ENCODE measurements at places on chromosomes 1 and 21. TPM values are rescaled to one million over a fixed set of nuclear protein-coding genes. Genes with fewer than 3 reads are reported as not detected.

- DNase-seq: no peak
Observed at GRCh38 chr1:244647819-244648218, 5.1 kb upstream of the DESI2 start.

DNA sequence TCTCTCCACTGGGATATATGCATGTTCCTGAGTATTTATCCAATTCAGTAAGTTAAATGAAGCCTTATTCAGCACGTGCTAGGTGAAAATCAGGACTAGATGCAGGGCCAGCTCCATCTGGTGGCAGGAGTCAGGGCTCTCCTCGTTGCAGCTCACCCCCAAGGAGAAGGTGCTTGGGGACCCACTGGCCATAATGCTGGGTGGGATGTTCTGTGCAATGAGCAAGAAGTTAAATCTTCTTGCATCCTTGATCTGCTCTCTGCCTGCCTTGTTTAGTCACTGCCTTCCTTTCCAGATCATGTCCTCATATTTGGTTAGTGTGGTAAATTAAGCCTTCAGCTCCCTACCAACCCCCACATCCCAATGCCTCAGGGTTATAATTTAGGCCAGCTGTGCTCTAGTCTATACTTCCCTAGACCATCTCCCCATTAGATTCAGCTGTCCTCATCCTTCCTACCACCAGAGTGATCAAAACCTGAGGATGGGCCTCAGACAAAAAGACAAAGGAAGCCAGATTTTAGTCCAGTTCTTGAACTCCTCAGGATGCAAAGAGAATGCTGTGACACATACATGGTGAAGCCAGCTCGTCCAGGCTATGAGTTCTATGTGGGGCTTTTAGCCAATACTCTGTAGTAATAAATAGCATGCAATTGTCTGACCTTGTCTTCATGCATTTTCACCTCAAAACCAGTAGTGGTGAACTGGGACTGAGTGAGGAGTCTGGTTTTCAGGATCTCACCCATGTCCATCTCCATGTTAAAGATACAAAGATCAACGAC, 55.9 kb downstream of the SEC16B start:
- no peak for DNase-seq

DNA sequence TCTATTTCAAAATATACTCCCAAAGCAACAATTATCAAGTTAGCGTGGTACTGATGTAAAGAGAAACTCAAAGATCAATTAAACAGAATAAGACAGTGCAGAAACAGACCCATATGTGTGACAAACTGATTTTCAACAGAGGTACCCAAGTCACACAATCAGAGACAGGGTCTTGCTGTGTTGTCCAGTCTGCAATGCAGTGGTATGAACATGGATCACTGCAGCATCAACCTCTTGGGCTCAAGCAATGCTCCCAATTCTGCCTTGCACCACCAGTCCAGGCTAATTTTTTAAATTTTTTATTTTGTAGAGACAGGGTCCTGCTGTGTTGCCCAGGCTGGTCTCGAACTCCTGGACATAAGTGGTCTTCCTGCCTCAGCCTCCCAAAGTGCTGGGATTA, 255.6 kb downstream of the AKT3 start:
- DNase-seq: no peak

The IVL gene
- 0.37 TPM for polyA plus RNA-seq

The SYPL2 gene
- 16.4 TPM for polyA plus RNA-seq

The WLS gene
- 157 TPM for polyA plus RNA-seq

GRCh38 chr1:230909974-230910754, 41.8 kb upstream of the C1orf198 start:
- DNase-seq: no peak

- peak; percentile 90 for DNase-seq
Observed at GRCh38 chr1:234957330-234958065, 171.1 kb downstream of the TOMM20 start.

The CACHD1 gene
- polyA plus RNA-seq: 58.7 TPM

The OR2T1 gene
- not detected for polyA plus RNA-seq

The DOP1B gene
- polyA plus RNA-seq: 8.2 TPM

- DNase-seq: no peak
Observed at GRCh38 chr21:46115441-46116188, 17.7 kb downstream of the COL6A2 start.

The TEDDM1 gene
- 0.12 TPM for polyA plus RNA-seq

The C1orf94 gene
- not detected for polyA plus RNA-seq

DNA sequence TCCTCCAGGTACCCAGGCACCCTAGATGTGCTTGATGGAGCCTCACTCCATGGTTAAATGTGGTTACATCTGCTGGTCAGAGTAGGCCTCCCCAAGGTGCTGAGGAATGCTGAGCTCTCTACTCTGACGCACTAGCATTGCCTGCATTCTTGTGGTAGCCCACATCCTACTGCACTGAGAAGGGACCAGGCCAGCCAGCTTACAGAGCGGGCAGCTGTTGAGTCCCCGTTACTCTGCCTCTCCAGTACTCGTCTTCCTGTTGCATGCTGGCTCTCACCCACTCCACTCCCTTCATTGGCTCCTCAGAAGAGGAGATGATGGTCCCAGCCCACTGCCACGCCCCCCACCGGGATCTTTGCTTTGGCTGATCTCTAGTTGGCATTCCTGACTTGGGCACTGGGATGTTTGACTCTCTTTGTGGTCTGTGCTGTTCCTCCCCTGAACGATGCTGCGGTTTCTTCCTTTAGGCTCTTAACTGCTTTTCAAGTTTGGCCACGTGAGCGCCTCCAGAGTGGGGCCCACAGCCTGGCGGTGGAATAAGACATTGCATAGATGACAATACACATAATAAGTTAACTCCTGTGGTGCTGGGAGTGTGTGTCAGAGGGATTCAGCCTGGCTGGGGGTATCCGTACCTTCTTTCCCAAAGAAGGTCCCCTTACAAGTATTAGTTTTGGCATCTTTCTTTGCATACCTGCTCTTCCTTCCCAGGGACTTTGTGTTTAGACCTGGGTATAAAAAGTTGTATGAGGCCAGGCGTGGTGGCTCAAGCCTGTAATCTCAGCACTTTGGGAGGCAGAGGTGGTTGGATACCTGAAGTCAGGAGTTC, 18.6 kb downstream of the AZIN2 start:
- DNase-seq: no peak

DNA sequence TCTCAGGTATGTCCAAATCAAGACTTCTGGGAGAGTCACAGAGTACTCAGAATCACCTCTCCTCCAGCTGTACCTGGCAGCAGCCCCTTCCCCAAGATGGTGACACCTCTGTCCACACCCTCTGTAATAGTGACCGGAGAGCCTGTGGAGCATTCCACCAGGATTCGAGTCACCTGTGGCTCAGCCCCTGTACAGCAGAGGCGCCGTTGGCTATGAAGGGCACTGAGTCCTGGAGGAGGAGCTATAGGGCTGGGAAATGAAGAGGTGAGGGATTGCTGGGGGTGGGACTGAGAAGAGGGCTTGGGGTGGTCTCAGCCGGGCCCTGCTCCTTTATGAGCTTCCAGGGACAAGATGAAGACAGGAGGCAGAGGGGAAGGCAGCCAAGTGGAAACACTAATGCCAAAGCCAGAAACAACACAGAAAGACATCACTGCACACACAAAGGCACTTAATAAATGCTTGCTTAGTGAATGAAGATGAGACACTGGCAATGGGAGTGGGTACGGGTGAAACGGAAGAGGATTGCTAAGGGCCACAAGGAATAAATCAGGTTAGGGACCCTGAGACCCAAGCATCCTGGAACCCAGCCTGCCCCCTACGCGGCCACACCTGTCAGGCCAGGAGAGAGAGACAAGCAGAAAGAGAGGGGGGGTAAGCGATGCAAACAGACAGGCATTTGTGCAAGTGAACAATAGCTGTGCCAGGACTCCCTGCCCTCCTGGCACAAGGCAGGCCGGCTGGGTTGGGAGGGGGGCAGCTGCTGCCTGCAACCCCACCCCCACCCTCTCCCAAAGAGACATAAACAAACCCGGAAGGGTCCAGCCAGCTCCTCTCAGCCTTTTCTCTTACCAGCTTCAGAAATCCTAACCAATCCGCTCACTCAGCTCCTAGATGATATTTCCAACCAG, 3.9 kb downstream of the ARHGEF2 start:
- no peak for DNase-seq

DNA sequence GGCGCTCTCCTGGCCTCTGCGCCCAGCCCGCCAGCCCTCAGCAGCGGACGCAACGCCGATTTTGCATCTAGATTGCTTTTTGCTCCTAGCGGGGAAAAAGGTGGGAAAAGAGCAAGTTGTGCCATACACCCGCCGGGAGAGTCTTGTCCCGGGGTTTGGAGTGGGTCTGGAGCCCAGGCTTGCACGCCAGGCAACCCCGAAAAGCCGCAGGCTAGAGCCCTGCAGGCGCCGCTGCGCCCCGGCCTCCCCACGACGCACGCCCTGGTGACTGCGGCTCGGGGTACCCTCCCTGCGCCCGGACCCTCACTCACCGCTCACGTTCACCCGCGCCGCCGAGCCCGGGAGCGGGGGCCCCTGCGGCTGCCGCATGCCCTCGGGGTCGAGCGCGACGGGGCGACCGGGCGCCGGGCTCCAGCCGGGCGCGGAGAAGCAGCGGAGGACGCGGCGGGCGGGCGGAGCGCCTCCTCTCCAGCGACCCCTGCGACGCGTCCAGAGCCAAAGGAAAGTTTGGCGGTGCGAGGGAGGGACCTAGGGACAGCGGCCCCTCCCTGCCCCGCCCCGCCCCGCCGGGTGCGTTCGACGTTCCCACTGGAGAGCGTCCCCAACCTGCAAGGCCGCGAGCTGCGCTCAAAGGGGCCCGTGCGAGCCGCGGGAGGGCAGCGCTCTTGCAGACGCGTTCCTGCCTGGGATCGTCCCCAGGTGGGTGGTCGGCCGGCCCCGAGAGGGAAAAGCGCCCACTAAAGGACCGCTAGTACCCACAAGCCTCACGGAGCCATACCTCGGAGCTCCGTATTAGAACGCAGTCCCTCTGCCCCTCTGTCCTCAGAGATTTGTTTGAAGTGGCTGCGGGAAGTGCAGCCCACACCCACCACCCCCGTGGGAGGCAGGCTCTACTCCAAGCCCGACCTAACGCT, at the start of gene LPAR3:
TSS of gene LPAR3 (minus strand) at position 502 of the 914 bp plus-strand sequence. CDS start 27,086 bp downstream, outside the sequence.
- no peak for DNase-seq

The TRIM58 gene
- 1.7 TPM for polyA plus RNA-seq

GRCh38 chr1:55468142-55468795, 253.1 kb upstream of the USP24 start:
- no peak for DNase-seq

The ATP1A2 gene
- polyA plus RNA-seq: 5.3 TPM

The TFF2 gene
- not detected for polyA plus RNA-seq

- no peak for DNase-seq
Observed at GRCh38 chr1:67496329-67496728, 66.1 kb upstream of the SERBP1 start.

The AGL gene
- 21.4 TPM for polyA plus RNA-seq

GRCh38 chr1:98268316-98268715, 347.5 kb upstream of the DPYD start:
- no peak for DNase-seq

- no peak for DNase-seq
Observed at GRCh38 chr1:157092831-157093230, 6.8 kb downstream of the ETV3L start.

- DNase-seq: no peak
Observed at GRCh38 chr1:1387098-1388077, 11.7 kb downstream of the CCNL2 start.

- no peak for DNase-seq
Observed at GRCh38 chr1:177282976-177283375, 112.2 kb downstream of the BRINP2 start.

DNA sequence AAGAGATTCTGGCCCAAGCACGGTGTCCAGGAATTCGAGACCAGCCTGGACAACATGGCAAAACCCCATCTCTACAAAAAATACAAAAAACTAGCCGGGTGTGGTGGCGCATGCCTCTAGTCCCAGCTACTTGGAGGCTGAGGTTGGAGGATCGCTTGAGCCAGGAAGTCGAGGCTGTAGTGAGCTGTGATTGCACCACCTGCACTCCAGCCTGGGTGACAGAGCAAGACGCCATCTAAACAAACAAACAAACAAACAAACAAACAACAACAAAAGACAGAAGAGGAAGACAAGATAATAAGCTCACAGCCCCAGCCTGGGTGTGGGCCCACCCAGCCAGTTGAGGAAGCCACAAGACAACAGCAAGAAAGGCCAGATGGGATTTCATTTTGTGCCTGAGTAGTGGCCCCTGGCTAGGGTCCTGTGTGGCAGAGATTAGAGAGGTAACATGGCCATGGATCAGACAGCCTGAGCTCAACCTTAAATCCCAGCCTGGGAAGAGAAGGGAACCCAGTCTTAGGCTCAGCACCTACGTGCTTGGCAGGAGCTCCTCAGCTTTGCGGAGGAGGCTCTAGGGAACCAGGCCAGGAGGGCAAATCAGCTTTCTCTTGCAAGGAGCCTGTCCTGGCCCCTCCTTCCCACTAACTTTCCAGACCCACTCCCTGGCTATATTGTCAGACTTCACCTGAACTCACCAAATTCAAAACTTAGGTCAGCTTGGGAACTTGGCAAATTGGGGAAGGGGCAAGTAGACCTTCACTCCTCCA, 4.9 kb upstream of the BEST4 start:
- no peak for DNase-seq

DNA sequence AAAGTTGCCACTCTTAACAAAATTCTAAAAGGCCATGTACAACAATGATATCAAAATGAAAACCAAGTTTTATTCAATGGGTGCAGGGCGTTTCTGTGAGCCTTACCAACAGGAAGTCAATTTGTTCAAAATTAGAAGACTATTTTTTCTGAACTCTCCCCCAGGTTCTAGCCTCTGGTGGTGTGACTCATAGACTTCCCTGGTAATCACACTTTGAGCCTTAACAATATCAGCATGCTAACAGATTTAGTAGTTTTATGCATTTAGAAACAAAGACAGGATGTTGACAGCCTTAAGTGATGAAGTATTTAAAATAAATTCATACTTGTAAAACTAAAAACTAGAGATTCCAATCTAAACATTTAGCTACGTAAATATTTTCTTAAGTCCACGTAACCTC, 88.4 kb downstream of the LRRC8C start:
- DNase-seq: no peak

The CHIA gene
- not detected for polyA plus RNA-seq

- DNase-seq: no peak
Observed at GRCh38 chr1:165686971-165687433, 11.4 kb downstream of the ALDH9A1 start.

DNA sequence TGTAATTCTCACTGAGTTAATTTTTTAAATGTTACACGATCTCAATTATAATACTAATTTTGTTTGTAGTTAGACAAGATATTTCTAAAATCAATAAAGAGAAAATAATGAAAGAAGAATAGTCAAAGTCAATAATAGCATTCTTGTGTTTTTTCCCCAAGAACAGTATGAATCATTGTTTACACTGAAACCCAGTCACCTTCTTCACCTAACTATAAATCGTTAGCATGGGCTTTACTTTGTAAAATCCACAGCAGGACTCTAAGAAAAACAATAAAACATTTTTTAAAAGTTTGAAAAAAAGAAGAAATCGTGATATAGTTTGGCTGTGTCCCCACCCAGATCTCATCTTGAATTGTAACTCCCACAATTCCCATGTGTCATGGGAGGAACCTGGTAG, 234.6 kb upstream of the LYPLAL1 start:
- DNase-seq: no peak

- DNase-seq: no peak
Observed at GRCh38 chr1:67194209-67194863, 28.1 kb downstream of the IL23R start.

DNA sequence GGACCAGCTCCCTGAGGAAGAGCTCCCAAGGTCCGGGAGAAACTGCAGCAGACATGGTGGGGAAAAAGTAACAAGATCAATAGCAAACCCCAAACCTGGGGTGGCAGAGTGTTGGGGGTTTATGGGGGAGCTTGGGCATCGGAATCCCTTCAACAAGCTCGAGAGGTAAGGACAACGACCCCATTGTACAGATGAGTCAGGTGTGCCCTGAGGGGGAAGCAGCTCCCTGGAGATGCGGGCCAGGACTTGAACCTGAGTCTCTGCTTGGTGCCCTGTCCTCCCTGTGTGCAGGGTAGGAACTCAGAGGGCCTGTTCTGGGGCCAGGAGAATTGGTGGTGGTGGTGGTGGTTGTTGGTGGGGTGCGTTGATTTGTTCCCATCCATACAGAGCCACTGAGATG, 125.4 kb downstream of the PTPRU start:
- DNase-seq: no peak

All from left renal pelvis (tissue), 4 donors.